ENCODE measurements at places on chromosomes 4 and X.

GRCh38 chr4:94979621-94980020 is 221.9 kb downstream of the BMPR1B start:
- no peak for DNase-seq

DNA sequence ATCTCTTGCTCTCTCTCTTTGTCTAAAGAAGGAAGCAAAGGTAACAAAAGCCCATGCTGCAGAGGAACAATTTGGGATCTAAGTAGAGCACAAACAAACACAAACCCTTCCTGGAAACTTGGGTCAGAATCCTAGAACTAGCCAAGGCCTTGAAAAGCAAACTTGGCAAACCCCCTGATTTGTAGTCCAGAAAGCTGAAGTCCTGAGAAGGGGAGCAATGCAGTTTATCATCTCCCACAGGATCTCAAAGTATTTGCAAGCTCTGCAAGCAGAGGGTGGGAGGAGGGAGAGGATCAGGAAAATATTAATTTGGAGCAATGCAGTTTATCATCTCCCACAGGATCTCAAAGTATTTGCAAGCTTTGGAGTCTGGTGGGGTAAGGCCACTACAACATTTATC is 379.5 kb upstream of the FGF13 start:
- no peak for DNase-seq

DNA sequence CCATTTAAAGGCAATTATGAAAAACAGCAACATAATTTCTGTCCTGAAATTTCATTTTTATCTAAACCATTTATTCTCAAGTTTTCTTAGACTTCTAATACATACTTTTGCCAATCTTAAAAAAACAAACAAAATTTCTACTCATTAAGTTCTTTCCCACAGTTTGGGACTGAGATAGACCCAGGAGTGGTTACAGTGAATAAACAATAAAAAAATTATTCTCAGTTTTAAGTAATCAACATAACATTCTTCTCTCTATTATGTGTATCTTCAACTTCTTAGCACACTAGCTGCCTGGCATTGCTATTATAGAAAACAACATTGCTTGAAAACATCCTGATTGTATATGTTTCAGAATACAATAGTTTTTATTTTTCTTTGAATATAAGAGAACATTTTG is 532.8 kb downstream of the IL15 start:
- no peak for DNase-seq

GRCh38 chrX:136863826-136864225 is 16.7 kb downstream of the RBMX start:
- DNase-seq, result no peak

GRCh38 chr4:126558596-126558995 is 1074.2 kb upstream of the INTU start:
- DNase-seq, result no peak

DNA sequence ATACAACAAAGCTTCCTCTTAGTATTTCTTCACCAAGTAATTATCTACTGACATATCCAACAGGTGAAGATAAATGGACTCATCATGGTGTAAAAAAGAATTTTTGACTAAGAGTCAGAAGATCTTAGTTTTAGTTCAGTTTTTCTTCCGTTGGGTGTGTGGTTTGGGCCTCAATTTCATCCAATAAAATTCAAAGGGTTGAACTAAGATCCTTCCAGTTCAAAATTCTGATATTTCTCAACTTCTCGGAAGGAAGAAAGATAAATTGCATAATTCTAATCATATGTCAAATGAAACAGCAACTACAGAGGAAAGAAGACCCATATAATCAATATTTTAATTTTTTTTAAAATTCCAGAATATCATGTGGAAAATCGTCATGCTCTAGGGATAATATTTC is 192.7 kb downstream of the SPRY1 start:
- no peak for DNase-seq

DNA sequence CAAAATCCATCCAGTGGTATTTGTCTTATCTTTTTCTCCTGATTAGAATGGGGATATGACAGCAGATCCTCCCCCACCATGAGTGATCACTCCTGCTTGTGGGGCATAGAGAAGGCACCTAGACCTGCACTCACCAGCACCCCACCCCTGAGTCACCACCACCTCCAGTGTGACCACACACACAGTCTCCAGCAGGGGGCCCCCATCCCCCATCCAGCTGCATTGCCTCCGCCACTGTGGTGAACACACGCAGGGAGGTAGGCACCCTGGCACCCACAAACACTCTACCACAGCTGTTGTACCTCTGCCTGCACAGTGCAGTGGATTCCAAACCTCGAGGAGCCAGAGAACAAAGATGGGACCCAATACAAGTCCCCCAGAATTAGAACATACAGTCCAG is 9.0 kb upstream of the MAGEA8 start:
- DNase-seq, result no peak

- DNase-seq, result no peak
Measured at GRCh38 chr4:141155586-141155985, 22.3 kb upstream of the RNF150 start.

DNA sequence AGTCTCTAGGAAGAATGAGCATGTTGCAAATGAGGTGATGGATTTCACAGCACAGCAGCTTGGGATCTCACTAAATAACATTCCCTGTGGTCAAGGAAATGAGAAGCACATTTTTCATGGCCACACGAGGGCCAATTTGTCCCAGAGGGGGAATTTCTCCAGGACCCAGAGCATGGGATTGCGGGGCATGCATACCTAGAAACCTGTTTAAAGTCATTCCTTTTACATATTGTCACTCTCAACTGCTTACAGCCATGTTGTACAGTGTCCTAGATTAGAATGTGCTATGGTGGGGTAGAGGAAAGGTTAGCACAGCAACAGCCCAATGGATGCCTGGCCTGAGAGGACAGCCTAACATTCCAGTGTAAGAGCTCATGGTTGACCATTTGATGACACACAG is 37.4 kb upstream of the NLGN4X start:
- DNase-seq, result no peak

DNA sequence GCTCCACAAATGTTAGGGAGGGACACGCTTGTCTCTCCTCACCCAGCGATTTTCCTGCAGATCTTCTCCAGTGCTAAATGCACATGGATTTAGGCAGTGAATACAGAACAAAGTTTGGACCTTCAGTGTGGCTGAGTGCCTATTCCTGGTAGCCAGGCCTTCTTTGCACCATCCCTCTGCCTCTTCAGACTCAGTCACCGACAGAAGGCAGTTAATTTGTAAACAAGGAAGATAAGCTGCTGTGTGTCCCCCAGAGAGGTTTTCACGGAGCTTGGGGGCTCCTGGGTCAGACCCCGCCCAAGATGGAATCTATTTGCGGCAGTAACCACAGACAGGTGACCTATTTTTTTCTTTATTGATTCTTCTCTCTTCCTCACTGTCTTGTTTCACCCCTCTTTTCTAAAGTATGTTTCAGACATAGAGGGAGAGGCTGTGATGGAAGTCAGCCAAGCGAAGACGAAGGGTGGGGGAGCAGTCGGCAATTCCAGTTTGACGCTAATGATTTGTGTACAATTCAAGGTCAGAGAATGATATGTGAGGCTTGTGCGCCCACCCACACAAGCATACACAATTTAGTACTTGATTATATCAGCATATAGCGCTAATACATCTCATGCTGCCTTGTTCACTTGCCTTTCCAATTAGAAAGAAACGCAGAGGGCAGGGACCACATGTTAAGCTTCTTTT is 200.8 kb downstream of the MGST2 start:
- DNase-seq, result peak; percentile 63

- no peak for DNase-seq
Measured at GRCh38 chr4:23268072-23268771, 575.5 kb downstream of the GBA3 start.

- no peak for DNase-seq
Measured at GRCh38 chrX:36844857-36845256, 163.3 kb upstream of the FAM47C start.

DNA sequence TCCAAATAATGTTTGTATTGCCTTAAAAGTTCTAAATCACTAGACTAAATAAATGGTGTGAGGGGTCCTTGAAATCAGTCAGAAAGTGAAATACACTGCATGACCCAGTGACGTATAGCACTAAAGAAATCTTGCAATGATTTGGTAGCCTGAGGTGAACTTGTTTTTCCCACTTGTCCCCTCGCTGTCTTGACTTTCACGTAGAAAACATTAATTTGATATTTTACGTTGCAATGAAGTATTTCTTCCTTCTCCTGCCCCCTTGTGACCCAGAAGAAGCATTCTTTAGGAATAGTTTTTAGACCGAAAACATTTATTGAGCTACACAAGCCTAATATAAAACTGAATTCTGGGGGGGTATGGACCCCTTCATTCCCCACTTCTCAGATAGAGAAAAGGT is 3.7 kb downstream of the KLB start:
- no peak for DNase-seq

GRCh38 chr4:137559801-137560200 is 27.5 kb upstream of the PCDH18 start:
- DNase-seq, result no peak

- DNase-seq, result no peak
Measured at GRCh38 chr4:82293304-82293703, 80.5 kb downstream of the HNRNPD start.

- DNase-seq, result no peak
Measured at GRCh38 chr4:132195176-132195575, 953.9 kb upstream of the PCDH10 start.

DNA sequence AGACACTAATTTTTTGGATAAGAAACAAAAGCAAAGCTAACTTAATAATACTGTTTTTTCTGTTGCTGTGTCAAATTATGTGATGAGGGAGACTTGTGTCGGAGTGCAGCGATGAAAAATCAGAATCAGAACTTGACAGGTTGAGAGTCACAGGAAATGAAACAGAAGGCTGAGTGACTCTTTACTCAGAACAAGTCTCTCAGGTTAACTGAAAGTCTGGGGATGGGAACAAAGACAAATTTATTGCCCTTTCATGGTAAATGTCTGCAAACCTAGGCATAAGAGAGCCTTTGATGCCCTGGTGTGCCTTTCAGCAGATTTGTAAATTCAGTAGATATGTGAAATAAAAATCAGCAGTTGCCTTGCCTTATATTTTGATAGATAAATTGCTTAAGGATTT is 96.0 kb downstream of the ADGRL3 start:
- no peak for DNase-seq

DNA sequence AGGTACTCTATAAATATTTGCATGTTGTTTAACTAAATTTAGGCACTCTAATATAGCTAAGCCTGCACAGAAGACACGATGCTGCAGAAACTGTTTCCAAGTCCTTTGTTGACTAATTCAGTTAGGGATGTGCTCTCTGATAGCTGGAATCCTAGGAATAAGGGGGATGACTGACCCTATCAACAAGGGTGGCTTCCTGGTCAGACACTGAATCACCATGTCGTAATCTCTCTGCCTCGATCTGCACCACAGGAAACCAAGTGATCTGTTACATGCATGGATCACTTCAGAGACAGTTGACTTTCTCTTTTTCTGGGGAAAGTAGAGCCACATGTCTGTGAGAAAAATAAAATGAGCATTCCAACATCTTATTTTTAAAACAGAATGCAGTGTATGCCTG is 169.1 kb downstream of the GUCY2F start:
- DNase-seq, result no peak

DNA sequence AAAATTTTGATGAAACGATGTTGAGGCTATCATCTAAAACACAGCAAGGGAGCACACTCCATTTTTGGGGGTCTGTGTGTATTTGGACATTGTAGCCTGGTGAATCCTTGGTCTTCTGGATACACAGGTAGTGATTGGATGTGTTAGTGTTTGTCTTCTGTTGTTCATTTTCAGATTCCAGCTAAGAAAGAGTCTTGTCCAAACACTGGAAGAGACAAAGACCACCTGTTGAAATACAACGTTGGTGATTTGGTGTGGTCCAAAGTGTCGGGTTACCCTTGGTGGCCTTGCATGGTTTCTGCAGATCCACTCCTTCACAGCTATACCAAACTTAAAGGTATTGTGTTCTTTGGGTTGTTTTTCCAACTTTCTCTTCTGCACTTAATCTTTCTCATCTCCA is 32.8 kb downstream of the NSD2 start:
- no peak for DNase-seq

- DNase-seq, result no peak
Measured at GRCh38 chr4:80434238-80434637, 98.7 kb downstream of the CFAP299 start.

- no peak for DNase-seq
Measured at GRCh38 chrX:152220606-152221005, 82.2 kb upstream of the MAGEA10 start.

GRCh38 chr4:26952891-26953290 is 92.2 kb downstream of the STIM2 start:
- DNase-seq, result no peak

DNA sequence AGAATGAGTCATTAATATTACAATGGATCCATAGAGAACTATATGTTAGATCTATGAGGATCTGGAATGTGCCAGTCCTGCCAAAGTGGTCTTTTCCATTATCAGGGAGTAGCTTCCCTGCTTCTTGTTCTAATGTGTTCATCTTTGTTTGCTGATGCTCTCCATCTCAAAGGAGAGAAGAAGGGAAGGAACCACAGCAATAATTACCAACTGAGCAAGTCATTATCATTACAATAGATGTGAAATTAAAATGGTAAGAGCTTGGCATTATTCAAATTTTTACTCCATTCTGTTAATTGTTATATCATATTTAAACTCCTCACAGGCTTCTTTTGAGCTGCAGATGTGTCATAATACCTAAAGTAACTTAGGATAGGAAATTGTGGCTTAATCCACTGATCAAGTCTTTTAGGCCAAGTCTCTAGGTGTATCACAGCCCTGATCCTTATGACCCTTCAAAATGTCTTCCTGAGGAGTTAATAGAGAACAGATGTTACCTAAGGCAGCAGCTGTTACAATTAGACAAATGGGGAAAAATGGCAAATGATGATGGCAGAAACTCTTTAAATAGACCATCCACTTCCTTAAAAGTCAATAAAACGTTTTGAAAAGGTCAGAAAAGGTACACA is 1492.7 kb upstream of the IGFBP7 start:
- DNase-seq, result no peak

GRCh38 chrX:1224954-1225353 is 12.5 kb upstream of the CRLF2 start:
- DNase-seq, result no peak

DNA sequence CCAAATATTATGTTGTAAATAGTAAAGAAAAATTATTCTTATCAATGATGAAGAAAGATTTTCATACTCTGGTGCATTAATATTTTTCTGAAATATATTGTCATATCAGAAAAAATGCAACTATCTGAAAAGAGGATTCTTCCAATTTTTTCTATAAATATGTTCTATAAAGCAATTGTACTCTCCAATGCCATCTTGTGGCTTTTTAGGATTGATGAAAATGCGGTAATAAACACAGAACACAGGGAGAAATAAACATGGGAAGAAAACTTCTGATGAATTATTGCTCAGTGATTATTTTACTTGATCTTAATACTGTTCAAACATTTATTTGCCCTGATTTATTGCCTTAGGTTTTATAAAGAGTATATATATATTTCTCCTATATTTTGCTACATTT is 215.4 kb downstream of the IL1RAPL1 start:
- DNase-seq, result no peak

- DNase-seq, result no peak
Measured at GRCh38 chr4:616911-617643, 8.3 kb upstream of the PDE6B start.

GRCh38 chr4:179880756-179881155 is 2362.4 kb upstream of the TENM3 start:
- no peak for DNase-seq
